ENCODE measurements at places on chromosomes 12 and 14.

- DNase-seq = no peak
Measured at GRCh38 chr14:102540315-102541028, 30.9 kb upstream of the ANKRD9 start.

GRCh38 chr12:11805043-11805442 is 155.6 kb downstream of the ETV6 start:
- no peak for DNase-seq

DNA sequence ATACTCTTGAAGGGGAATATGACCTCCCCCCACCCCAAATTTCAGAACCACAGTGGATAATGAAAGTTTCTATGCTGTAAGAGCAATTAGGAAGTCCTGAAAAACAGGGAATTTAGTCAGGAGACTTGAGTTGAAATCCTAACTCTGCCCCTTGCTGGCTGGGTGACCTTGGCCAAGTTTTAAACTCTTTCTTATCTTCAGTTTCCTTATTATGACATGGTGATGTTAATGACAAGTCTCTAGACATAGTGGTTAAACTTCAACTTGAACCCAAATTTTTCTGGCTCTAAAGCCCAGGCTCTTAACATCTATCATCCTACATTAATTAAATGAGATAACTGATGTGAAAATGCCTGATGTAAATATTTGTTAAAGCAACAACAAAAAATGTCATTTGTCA is 325.9 kb downstream of the APAF1 start:
- DNase-seq = no peak

DNA sequence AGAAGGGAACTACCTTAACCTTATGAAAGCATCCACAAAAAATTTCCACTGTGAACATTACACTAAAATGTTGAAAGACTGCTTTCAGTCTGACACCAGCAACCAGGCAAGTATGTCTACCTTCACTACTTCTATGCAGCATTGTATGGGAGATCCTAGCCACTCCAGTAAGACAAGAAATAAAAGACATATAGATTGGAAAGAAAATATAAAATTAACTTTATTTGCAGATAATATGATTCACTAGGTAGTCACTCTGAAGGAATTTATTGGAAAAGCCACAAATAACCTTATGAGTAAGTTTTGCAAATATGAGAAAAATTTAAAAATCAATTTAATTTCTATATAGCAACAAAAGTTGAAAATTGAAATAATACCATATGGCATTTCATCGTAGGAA is 172.0 kb downstream of the RERGL start:
- no peak for DNase-seq

- DNase-seq = no peak
Measured at GRCh38 chr12:89103831-89104230, 248.5 kb downstream of the DUSP6 start.

GRCh38 chr14:88352698-88353097 is 29.6 kb upstream of the KCNK10 start:
- DNase-seq = no peak

GRCh38 chr12:117028254-117028653 is 71.0 kb downstream of the TESC start:
- no peak for DNase-seq

- no peak for DNase-seq
Measured at GRCh38 chr14:76346391-76347160, 29.4 kb upstream of the ESRRB start.

GRCh38 chr14:29126361-29126760 is 359.8 kb downstream of the FOXG1 start:
- DNase-seq = no peak

GRCh38 chr12:44031472-44032185 is 195.7 kb downstream of the TMEM117 start:
- DNase-seq = no peak

GRCh38 chr12:26246483-26247164 is 51.3 kb downstream of the SSPN start:
- DNase-seq = no peak

DNA sequence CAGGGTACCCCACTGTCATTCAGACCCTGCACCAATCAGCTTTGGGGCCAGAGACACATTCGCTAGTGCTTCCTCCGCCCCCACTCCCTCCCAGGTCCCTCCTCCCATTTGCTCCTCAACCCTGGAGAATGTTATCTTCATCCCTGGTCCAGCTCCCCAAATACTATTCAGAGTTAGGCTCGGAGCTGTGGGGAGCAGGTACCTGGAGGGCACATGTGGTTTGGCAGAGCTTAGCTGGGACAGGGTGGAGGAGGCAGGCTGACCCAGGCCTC is 19.5 kb downstream of the VSX2 start:
- DNase-seq = no peak

Measured in hippocampal formation (tissue), 2 donors.